Breast epithelium (tissue), 4 donors: ENCODE measurements at places on chromosomes 7 and 10. TPM values are rescaled to one million over a fixed set of nuclear protein-coding genes. Genes with fewer than 3 reads are reported as not detected.
A peak's percentile ranks its signal among the peaks of the same experiment; 100 is the strongest.

DNA sequence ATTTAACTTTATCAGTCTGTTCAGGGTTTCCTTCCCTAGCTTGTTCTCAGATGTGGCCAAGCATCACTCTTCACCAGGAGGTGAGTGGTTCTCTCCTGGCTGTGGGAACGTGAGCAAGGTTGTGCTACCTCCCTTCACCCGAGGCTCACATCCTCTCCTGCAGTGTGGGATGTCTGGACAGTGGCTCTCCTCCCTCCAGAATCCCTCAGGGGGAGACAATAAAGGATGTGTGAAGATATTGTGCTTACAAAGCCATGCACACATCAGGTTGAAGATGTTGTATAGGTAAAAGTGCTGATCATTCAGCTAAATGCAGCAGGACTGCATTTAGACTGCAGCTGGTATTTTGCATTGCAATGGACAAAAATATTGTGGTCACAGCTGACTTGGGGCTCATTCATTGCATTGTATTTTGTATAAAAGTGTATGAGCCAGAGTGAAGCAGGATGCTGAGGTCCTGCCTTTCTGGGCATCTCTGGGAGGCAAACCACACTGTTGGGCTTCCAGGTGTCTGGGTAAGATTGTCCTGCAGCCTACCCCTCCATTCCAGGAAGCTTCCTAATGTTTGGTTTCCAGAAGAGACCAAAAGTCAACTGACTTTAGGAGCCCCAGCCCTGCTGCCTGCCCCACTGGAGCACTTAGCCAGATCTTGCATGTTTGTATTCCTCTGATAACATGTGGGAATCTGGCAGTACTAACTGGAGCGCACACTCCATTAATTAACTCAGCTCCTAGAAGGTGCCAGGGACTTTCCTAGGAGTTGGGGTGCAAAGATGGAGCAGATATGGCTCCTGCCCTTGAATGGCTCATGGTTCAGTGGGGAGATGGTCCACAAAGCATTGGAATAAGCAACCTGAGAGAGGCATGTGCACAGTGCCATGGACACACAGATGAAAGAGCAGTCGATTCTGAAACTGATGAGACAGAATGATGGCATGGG lies 292.5 kb upstream of the ZNF32 start:
- no peak for DNase-seq

DNA sequence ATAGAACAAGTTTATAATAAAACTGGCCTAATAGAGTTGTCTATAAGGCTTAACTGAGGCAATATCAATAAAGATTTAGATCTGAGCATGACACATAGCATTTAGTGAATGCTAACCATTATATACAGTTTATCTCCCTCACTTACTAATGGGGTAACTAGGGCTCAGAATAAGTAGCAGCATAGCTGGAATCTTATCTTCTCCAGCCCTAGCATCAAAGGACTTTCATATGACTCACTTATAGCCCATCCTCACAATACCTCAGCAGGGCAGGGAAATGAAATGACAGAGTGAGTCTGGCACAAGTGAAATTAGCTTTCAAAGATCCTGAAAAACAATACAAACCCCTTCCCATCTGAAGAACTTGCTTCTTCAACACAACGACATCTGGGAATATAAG lies 362.9 kb downstream of the KIF20B start:
- no peak for DNase-seq

GRCh38 chr10:71312811-71313789 lies 6.0 kb upstream of the SLC29A3 start:
- DNase-seq: peak; percentile 64

DNA sequence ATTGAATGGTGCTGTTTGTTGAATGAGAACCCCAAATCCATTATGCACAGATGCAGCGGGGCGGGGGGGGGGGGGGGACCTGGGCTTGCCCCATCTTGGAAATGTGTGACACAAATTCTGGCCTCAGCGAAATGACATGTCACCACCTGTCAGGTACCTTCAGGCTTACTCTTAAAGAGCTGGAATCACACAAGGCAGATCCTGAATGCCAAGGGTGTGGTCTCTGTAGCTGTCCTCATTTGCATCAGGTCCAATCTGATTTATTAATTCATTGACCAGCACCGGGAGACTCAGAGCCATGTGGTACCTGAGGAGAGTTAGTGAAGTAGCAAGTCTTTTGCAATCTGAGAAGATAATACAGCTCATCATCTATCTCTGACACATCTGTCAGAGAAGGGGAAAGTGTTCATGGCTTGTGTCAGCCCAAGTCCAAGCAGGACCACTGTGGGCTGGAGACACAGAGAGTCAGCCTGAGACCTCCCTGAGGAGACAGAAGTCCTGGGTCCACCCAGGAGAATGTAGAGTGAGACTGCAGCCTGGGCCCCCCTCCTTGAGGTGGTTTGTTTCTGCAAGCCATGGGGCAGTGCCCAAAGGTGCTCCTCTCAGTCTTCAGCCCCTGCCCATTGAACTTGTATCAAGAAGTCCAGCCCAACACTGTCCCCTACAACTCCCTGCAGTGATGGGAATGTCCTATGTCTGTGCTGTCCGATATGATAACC lies 46.7 kb downstream of the ADCYAP1R1 start:
- no peak for DNase-seq

DNA sequence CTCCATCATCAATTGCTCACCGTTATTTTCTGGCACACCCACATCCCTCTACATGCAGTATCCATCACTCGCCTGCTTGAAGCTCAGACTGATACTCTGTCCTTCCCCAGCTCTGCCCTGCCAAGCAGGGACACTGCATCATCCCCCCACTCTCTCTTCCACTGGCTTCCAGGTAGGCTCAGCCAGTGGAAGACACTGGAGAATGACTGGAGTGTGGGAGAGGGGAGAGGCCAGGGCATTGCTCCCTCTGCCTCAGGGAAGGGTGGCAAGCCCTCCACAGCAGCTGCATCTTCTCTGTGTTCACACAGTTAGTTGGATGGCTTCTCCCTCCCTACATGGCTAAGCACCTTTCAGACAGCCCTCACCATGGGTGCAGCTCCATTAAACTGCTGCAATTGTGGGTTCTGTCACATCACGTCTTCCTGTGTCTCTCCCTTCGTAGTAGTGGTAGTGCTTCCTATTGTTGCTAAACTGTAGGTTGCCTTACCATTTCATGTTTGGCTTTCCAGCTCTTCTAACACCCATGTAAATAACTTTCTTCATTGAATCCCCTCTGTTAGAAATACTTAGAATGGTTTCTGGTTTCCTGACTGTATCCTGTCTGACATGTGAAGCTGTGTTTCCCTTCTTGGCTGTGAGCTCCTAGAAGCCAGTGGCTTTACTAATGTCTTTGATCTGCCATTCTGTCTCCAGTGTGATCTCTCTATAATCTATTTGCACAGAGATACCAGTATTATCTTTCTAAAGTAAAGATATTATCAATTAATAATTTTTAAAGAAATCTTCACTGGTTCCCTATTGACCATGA lies 483.7 kb upstream of the LRRN3 start:
- no peak for DNase-seq

- DNase-seq: no peak
These were observed 541 bp downstream of the ELMO1 start for GRCh38 chr7:37448011-37448635.

GRCh38 chr7:6167004-6167551 lies 105.3 kb downstream of the CYTH3 start:
- DNase-seq: no peak

- DNase-seq: no peak
These were observed 7.2 kb upstream of the PSAP start for GRCh38 chr10:71857934-71858890.

DNA sequence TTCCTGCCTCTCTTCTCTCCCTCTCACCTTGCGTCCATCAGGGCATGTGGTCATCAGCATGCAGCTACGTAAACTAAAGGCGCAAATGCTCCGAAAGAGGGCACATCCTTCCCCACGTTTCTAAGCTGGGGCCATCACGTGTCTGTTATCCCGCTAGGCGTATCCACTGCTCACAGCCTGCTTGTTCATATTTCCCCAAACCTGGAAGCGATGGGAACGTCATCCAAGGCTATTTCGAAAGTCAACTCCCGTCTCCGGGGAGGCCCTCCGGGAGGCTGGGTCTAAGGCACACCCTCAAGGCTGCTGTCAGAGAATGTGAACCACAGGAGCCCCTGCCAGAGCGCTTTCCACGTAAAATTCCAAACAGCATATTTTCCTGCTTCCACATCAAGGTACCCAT lies 199.2 kb downstream of the DIP2C start:
- no peak for DNase-seq

DNA sequence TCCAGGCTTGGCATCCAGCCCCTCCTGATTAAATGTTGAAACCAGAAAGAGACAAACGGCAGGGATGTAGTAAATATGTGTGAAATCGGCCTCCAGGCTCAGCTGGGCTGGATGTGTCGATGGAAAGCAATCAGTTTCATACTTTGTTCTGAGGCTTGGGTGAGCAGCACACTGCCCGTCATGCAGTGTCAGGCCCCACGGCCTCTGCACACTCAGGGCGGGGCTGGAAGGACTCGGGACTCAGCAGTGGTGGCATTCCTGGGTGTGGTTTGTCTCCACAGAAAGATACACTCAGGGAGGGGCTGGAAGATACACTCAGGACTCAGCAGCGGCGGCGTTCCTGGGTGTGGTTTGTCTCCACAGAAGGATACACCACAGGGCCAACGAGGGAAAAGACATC lies 22.0 kb downstream of the ADGRA1 start:
- no peak for DNase-seq

DNA sequence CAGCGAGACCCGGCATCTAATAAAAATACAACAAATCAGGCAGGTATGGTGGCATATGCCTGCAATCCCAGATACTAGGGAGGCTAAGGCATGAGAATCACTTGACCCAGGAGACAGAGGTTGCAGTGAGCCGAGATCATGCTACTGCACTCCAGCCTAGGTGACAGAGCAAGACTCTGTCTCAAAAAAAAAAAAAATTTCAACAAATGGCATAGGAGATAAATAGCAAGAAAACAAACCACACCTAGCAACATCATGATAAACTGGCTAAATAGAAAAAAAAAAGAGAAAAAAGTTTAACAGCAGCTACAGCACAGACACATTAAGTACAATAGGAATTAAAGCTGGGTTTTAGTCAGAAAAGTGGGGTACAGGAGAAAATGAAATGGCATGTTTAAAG lies 1034.6 kb upstream of the LRRN3 start:
- no peak for DNase-seq

GRCh38 chr7:118846977-118847376 lies 622.5 kb downstream of the ANKRD7 start:
- DNase-seq: no peak

- DNase-seq: no peak
These were observed 32.0 kb upstream of the CRTAC1 start for GRCh38 chr10:98062424-98062823.

GRCh38 chr7:106504645-106505044 lies 156.3 kb downstream of the CCDC71L start:
- no peak for DNase-seq

- DNase-seq: no peak
These were observed 26.8 kb upstream of the CALCR start for GRCh38 chr7:93601363-93601762.

DNA sequence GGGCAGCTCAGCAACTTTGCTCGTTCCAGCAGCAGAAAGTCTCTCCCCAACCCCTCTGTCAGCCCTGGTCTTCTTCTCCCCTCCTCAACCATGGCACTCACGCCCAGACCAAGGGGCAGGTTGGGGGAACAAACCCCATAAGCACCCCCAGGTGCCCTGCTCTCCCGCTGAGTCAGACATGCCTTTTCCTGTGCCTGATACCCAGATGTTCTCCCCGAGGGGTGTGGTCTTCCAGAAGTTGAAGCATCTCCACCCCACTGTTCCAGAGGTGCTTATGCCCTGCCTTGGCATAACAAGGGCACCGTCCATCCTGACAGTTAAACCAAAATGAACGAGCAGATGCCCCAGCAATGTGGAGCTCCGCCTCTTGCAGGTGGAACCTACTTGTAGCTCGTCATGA lies 67.1 kb downstream of the C10orf143 start:
- no peak for DNase-seq

Gene BHLHA15
- 0.59 TPM for total RNA-seq

Gene PFKP
- total RNA-seq: 37.0 TPM

Gene GSTO2
- 0.48 TPM for total RNA-seq

Gene NRP1
- total RNA-seq: 76.0 TPM

Gene TUBB8
- total RNA-seq: not detected

Gene EIF5AL1
- total RNA-seq: 0.16 TPM

Gene AKR1D1
- total RNA-seq: not detected

Gene ZDHHC6
- total RNA-seq: 34.5 TPM

Gene TSPAN15
- 89.5 TPM for total RNA-seq
